ENCODE measurements at places on chromosomes 5 and 9.

DNA sequence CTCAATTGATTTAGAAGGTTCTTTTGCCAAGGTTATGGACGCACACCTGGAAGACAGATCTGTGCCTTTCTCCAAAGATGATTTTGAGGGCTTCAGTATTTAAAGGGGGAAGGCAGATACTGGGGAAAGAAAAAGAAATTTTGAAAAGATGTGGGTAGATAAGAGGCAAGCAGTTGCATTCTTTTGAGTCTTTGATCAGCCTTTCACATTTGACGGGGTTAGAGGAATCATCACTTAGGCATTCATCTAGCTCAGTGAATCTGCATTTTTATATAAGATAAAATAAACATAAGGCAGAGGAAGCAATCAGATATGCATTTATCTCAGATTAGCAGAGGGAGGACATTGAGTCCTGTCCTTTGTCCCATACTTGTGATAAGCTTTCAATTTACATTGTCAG lies 243.4 kb upstream of the RAI14 start:
- H3K4me3 ChIP-seq = no peak overlapping the region
- DNase-seq = no peak
- no peak overlapping the region for H3K27ac ChIP-seq
- no peaks in the 10 kb centered on the region for H3K27me3 ChIP-seq
- H3K4me1 ChIP-seq = no peaks in the 10 kb centered on the region
- no peaks in the 10 kb centered on the region for H3K36me3 ChIP-seq

DNA sequence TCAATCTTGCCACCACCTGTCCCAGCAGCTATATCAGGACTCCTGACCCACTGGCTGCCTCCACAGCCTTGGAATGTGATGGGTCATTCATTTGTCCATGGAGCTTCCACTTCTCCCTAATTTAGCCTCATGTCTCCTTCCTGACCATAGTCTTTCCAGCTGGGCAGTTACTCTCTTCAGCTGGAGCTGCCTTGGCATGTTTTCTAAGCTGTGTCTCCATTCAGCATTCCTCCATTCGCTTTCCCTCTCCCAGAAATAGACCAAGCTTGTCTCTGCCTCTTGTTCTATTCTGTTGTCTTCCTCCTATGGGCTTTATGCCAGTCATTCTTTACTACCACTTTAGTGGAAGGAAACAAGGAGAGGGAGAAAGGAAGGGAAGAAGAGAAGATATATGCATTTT lies 5.3 kb upstream of the CTXN3 start:
- H3K4me3 ChIP-seq = no peak overlapping the region
- H3K27me3 ChIP-seq = no peaks in the 10 kb centered on the region
- no peak for DNase-seq
- no peaks in the 10 kb centered on the region for H3K4me1 ChIP-seq
- no peaks in the 10 kb centered on the region for H3K36me3 ChIP-seq

DNA sequence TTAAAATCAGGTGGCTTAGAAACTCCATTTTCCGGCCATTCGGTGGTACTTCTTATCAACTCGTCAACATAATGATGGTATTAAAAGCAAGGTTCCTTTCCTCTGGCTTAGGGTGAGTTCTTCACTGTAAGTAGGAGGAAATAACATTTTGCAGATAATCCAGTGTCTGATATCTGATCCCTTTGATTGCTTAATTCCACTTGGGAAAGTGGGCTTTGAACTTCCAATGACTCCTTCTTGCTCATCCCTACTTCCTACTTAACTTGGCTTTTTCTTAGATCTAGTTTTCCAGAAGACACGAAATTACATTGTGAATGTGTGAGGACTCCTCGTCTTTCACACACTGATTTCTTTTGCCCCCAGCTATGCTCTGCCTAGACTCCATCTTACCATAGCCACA lies 31.5 kb downstream of the DDX31 start:
- no peak overlapping the region for H3K4me3 ChIP-seq
- H3K27ac ChIP-seq = no peak overlapping the region
- no peaks in the 10 kb centered on the region for H3K27me3 ChIP-seq
- H3K36me3 ChIP-seq = peaks cover 46% of the 10 kb centered on the region
- no peaks in the 10 kb centered on the region for H3K4me1 ChIP-seq

- no peak overlapping the region for H3K27ac ChIP-seq
- DNase-seq = no peak
- H3K27me3 ChIP-seq = no peaks in the 10 kb centered on the region
- no peaks in the 10 kb centered on the region for H3K36me3 ChIP-seq
- no peaks in the 10 kb centered on the region for H3K4me1 ChIP-seq
- H3K4me3 ChIP-seq = no peak overlapping the region
These were observed 23.4 kb downstream of the IL33 start for GRCh38 chr9:6239048-6239461.

DNA sequence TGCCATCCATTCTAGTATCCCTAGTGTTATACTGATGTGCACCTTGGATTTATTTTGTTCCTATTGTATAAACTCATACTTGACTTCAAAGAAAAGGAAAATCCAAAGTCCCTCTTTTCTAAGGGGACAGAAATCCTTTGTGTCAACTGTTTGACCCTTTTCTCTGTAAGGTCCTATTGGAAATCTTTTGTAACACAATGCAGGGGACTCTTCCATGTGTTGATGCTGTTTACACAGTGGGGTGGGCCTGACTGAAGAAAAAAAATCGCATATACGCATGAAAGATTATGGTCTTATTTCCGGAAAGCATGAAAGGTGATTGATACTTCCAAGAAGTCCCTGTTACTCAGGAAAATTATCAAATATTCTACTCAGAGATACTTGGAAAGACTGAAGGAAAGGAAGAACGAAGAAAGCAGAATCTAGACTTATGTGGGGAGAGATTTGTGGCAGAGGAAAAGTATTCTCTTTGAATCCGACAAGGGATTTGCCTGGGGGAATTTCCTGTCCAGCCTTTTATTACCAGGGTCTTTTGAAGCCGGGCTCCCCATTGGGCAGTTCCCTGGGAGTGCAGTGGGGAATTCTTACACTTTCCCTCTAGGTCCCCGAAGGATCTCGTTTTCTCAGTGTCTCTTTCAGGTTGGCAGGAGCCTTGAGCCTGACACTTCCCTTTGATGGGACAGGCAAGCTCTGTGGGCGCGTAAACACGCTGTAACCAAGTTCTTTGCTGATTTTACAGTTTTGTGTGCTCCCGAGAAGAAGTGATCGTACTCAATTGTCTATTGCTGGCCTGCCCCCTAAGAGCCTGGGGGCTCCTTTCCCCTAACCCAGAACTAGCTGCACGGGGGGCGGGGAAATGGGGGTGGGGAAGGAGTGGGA lies 779 bp upstream of the VCAN start:
- H3K4me3 ChIP-seq = peak overlapping the region; percentile 6
- no peak overlapping the region for H3K27ac ChIP-seq
- no peak for DNase-seq
- no peaks in the 10 kb centered on the region for H3K36me3 ChIP-seq
- peaks cover 39% of the 10 kb centered on the region for H3K4me1 ChIP-seq

- no peak overlapping the region for H3K27ac ChIP-seq
- no peaks in the 10 kb centered on the region for H3K27me3 ChIP-seq
- no peaks in the 10 kb centered on the region for H3K36me3 ChIP-seq
- peaks cover 11% of the 10 kb centered on the region for H3K4me1 ChIP-seq
- H3K4me3 ChIP-seq = no peak overlapping the region
These were observed 138.4 kb upstream of the ABCA1 start for GRCh38 chr9:105066275-105066865.

DNA sequence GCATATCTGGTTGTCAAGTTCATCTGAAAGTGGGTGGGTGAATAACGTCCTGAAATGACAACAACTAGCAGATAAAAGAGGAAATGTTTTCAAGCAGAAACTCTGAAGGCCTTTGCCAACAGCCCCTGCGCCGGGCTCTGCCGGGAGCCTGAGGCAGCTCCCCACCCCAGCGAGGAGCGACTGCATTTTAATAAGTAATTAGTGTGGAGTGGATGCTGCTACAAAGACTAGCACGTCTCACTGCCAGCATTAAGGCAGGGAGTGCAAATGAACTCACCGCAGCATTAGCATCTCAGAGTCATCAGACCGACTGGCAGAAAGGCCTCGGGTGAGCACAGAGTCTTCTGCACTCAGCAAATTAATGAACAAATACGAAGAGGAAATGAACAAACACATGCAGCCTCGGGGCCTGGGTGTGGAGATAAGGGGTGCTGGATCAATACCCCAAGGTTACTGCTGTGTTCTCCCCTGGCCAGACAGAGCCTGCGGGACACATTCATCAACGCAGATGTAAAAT lies 63.8 kb downstream of the VAV2 start:
- no peaks in the 10 kb centered on the region for H3K27me3 ChIP-seq
- no peaks in the 10 kb centered on the region for H3K4me1 ChIP-seq
- H3K27ac ChIP-seq = no peak overlapping the region

- no peaks in the 10 kb centered on the region for H3K4me1 ChIP-seq
- H3K27me3 ChIP-seq = no peaks in the 10 kb centered on the region
- DNase-seq = no peak
- H3K4me3 ChIP-seq = no peak overlapping the region
- no peak overlapping the region for H3K27ac ChIP-seq
- H3K36me3 ChIP-seq = no peaks in the 10 kb centered on the region
These were observed 45.3 kb upstream of the NAA35 start for GRCh38 chr9:85895685-85896084.

- no peaks in the 10 kb centered on the region for H3K4me1 ChIP-seq
- peaks cover 31% of the 10 kb centered on the region for H3K27me3 ChIP-seq
- no peak for DNase-seq
- no peak overlapping the region for H3K4me3 ChIP-seq
- H3K27ac ChIP-seq = no peak overlapping the region
These were observed 171.1 kb upstream of the SMIM23 start for GRCh38 chr5:171614511-171614910.

- no peak overlapping the region for H3K27ac ChIP-seq
- H3K4me1 ChIP-seq = no peaks in the 10 kb centered on the region
- H3K36me3 ChIP-seq = no peaks in the 10 kb centered on the region
- no peak for DNase-seq
These were observed 195.2 kb downstream of the TAF11L14 start for GRCh38 chr5:17829456-17829855.

- no peaks in the 10 kb centered on the region for H3K36me3 ChIP-seq
- peaks cover 8% of the 10 kb centered on the region for H3K4me1 ChIP-seq
These were observed 3.1 kb downstream of the PDE8B start for GRCh38 chr5:77213601-77214000.

GRCh38 chr5:120841830-120842229 lies 377.7 kb downstream of the PRR16 start:
- no peaks in the 10 kb centered on the region for H3K27me3 ChIP-seq
- no peak for DNase-seq
- H3K36me3 ChIP-seq = no peaks in the 10 kb centered on the region
- no peaks in the 10 kb centered on the region for H3K4me1 ChIP-seq
- H3K27ac ChIP-seq = no peak overlapping the region

DNA sequence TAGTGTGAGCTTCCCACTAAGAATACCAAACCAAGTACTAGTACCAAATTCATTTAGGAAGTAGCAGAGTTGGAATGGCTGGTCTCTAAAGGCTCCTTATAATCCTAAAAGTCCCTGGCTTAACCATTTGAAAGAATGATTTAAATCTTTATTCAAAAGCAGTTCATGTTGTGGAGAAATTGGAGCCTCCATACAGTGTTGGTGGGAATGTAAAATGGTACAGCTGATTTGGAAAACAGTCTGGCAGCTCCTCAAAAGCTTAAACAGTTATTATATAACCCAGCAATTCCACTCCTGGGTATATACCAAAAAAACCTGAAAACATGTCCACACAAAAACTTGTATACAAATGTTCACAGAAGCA lies 2.9 kb downstream of the PLIN2 start:
- H3K27ac ChIP-seq = peak overlapping the region; percentile 63
- peaks cover 36% of the 10 kb centered on the region for H3K36me3 ChIP-seq
- no peak overlapping the region for H3K4me3 ChIP-seq
- H3K4me1 ChIP-seq = peaks cover 50% of the 10 kb centered on the region
- no peak for DNase-seq

DNA sequence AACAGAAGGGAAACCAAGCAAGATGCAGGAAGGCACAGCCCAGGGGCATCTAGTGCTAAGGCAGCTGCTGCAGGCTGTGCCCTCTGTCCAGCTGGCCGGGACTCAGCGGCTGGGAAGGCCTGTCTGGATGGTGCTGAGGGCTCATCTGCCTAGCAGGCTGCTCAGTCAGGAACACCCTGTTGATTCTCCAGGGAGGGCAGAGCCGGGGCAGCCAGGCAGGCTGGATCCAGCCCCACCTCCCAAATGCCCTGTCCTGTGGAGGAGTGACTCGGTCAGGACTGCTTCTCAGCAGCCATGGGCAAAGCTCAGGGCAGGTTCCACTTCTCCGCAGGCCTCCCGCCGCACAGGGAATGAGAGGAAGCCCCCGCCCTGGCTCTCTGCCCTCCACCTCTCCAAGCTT lies 7.8 kb upstream of the LCN9 start:
- no peak overlapping the region for H3K27ac ChIP-seq
- no peak for DNase-seq
- no peaks in the 10 kb centered on the region for H3K36me3 ChIP-seq
- no peaks in the 10 kb centered on the region for H3K27me3 ChIP-seq

DNA sequence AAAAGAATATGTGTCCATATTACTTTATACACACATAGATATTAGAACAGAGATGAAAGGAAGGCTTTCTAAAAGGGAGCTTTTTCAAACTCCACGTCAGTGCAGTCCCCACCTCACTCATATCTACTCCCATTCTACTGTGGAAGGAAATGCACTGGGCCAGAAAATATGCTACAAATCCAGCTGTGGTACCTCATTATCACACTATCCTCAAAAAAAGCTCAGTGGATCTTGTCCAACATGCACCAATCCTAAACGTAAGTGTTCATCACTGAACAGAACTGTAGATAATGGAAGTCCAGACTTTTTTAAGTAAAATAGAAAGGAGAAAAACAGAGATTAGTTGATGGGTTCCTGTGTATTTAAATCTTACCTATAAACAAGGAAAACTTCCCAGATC lies 27.9 kb downstream of the TRPM6 start:
- DNase-seq = no peak
- no peak overlapping the region for H3K27ac ChIP-seq
- no peak overlapping the region for H3K4me3 ChIP-seq
- H3K4me1 ChIP-seq = no peaks in the 10 kb centered on the region
- no peaks in the 10 kb centered on the region for H3K36me3 ChIP-seq
- H3K27me3 ChIP-seq = no peaks in the 10 kb centered on the region

DNA sequence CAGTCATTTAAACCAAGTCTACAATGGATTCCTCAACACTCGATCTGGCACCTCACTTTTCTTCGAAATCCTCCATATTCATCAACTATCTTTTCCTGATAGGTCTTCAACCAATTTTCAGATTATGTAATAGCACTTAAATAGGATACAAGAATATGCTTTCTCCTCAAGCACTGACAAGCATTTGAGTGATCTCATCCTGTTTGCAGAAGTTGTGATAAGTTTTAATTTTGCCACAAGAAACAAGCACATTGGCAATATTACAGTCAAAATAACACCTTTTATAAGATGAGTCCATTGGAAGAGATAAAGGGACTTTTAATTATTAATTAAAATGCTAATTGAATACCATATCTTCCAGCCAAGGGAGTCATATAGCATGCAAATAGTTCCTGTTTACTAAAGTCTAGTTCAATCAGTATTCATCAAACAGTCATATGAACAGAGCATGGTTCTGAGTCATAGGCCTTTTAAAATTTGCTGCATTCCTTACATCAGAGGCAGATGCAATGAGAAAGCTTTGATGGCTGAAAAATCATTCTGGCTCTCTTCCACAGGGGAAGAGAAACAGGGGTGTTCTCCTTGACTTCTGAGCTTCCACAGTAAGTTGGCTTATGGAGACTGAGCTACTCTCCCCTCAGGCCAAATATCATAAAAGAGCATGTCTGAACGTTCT lies 32.7 kb upstream of the ZCCHC9 start:
- H3K4me1 ChIP-seq = no peaks in the 10 kb centered on the region
- H3K4me3 ChIP-seq = no peak overlapping the region
- no peaks in the 10 kb centered on the region for H3K36me3 ChIP-seq
- no peak for DNase-seq
- H3K27ac ChIP-seq = no peak overlapping the region
- no peaks in the 10 kb centered on the region for H3K27me3 ChIP-seq

- peaks cover 14% of the 10 kb centered on the region for H3K4me1 ChIP-seq
- peak; percentile 10 for DNase-seq
- no peaks in the 10 kb centered on the region for H3K27me3 ChIP-seq
- H3K4me3 ChIP-seq = peak overlapping the region; percentile 60
These were observed 29.0 kb upstream of the SSBP2 start for GRCh38 chr5:81779916-81780266.
